Eye (tissue), 1 donor: ENCODE measurements at places on chromosomes 7 and 10.

- no peak for DNase-seq
Observed at GRCh38 chr10:131246775-131247174, 64.7 kb downstream of the TCERG1L start.

DNA sequence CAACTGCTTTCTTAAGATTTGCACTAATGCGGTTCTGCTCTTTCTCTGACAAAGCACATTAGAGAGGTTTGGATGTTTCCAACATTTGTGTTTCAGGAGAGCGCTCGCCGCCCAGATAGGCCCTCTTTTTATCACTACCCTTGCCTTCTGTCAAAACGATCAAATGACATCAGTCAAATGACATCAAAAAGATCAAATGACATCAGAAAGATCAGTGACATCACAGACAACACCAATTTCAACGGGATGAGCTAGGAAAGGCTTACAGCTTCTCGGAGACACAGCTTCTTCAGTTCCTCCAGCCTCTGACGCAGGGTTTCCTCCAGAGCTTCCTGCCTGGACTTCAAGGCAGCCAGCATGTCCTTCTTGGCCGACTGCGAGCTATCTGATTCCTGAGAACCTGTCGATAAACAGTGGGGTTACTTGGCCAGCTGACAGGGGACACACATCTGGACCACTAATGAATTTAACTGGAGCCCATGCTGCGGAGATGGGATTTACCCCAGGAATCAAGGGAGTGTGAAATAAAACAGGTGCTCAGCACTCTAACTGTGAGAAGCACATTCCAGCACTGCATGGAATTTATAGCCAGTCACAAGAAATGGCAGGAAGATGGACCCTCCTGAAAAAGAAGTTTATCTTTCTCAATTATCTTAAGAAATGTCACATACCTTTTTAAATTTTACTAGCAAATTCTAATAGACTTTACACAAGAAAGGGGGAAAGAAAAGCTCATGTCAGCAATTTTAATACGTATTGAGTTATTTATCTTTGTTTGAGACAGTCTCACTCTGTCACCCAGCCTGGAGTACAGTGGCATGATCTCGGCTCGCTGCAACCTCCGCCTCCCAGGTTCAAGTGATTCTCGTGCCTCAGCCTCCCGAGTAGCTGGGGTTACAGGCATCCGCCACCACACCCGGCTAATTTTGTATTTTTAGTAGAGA, 88.2 kb downstream of the PRPF18 start:
- DNase-seq: peak; percentile 48

- no peak for DNase-seq
Observed at GRCh38 chr7:113731571-113731970, 187.2 kb downstream of the PPP1R3A start.

- DNase-seq: no peak
Observed at GRCh38 chr10:9781666-9782065, 1236.0 kb upstream of the CELF2 start.

DNA sequence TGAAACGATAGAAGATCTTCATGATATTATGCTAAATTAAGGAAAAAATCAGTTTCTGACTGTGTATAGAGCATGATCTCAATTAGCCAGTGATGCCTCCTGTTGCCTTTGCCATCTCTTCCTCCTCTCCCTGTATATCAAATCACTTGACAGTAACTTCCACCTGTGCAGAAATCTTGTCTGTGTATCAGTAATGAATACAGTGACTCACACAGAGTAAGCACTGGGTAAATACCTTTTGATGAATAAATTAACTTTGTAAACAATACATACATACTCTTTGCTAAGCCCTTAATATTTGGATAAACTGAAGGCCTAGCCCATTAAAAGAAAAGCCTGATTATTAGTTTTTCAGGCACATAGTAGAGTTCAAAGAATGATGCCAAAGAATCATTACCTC, 610.6 kb upstream of the NRP1 start:
- DNase-seq: no peak

- no peak for DNase-seq
Observed at GRCh38 chr10:89167915-89168314, 39.2 kb downstream of the CH25H start.

GRCh38 chr7:8177109-8177933, 84.6 kb downstream of the ICA1 start:
- DNase-seq: no peak

- no peak for DNase-seq
Observed at GRCh38 chr10:25974897-25975459, 40.9 kb downstream of the MYO3A start.

- no peak for DNase-seq
Observed at GRCh38 chr10:109898666-109899355, 24.5 kb downstream of the XPNPEP1 start.

- no peak for DNase-seq
Observed at GRCh38 chr7:90178679-90179278, 24.5 kb downstream of the STEAP1 start.

GRCh38 chr10:2990764-2991163, 76.6 kb upstream of the PFKP start:
- DNase-seq: peak; percentile 80

DNA sequence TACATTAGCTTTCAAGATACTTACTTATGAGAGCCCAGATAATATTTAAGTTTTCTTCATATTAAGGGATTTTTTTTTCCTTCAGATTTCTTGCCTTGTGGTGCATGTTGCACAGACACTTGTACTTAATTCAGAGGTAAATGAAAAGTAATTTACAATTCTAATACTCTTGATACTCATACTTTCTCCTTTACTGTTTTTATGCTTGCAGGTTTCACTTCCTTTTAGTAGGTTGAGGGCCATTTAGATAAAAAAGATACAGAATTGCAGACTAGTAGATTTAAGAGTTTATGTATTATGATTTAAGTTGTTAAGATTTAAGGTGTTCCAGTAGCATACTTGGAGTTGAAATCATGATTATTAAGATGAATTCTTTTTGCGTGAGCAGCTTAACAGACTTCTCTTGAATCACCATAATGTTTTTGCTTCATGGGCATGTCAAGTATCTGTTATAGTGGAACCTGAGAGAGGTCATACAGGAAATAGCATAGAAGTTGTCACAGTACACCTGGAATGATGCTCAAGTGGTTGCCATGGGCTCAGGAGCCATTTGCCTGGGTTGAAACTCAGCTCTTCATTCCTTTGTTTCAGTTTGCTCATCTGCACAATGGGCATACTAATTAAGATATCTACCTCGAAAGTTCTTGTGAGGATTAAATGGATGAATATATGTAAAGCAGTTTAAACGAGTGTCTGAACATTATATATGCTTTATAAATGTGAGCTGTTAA, 174.8 kb upstream of the PRPS1L1 start:
- DNase-seq: no peak

DNA sequence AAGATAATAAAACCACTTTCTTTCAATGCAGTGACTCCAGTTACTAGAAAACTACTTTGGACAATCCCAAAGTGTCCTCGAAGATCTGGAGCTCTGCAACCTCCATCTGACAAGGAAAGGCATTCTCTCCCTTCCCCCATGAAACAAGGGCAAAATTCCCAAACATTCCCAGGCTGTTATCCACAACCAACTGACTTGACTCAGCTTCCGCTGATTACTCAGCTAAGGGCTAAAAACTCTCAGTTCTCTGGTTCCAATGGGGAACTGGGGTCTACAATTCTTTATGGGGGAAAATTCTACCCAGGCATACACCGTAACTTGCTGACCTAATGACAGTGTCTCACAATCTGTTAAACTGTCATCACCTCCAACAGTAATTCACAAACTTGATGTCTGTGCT, 48.4 kb downstream of the SFMBT2 start:
- DNase-seq: no peak

GRCh38 chr7:73978661-73979563, 49.1 kb upstream of the ELN start:
- no peak for DNase-seq

- DNase-seq: no peak
Observed at GRCh38 chr7:12518920-12519681, 51.4 kb upstream of the SCIN start.

- no peak for DNase-seq
Observed at GRCh38 chr10:133306097-133306476, 2.6 kb downstream of the TUBGCP2 start.

DNA sequence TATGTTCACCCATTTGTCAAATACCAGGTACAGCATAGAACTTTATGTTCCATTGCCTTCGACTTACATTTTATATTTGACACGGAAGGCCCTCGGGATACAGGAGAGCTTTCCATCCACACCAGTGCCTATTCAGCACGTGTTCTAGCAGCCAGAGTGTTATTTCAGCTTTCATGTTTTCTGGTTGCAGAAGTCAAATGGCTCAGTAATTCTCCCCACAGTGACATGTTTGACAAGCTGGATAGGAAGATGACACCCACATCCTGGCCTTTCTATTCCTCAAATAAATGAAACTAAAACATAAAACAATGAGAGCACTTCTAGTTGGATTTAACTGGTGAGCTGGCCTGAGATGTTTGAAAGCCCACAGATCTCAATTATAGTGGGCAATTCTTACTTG, 173.4 kb downstream of the SORCS1 start:
- DNase-seq: peak; percentile 50

GRCh38 chr7:101154693-101155102, 422 bp downstream of the AP1S1 start:
- DNase-seq: no peak

- DNase-seq: no peak
Observed at GRCh38 chr7:74476626-74477025, 22.9 kb downstream of the GTF2IRD1 start.

- DNase-seq: no peak
Observed at GRCh38 chr7:1013581-1013980, 30.6 kb downstream of the CYP2W1 start.

GRCh38 chr7:68904630-68905029, 693.6 kb upstream of the AUTS2 start:
- no peak for DNase-seq

DNA sequence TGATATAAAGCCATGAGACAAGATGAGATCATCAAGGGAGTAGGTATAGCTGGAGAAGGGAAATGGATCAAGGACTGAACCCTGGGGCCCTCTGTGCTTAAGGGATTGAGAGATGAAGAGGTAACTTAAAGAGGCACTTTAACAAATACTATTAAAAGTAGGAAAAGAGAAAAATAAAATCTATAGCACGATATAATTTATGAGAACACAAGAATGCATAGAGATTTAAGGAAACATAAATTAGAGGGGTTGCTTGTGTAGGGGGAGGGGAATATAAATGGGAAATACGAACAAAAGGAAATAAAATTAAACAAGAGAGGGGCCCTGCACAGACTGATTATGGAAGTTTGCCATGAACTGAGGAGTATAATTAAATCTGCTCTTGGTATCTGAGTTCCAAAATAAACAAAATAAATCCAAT, 15.6 kb upstream of the LRRC17 start:
- DNase-seq: peak; percentile 27

GRCh38 chr10:121591186-121591585, 7.1 kb downstream of the FGFR2 start:
- DNase-seq: no peak
